HS-5 (cell line): ENCODE measurements at places on chromosomes 13 and 19.
A peak's percentile ranks its signal among the peaks of the same experiment; 100 is the strongest.

DNA sequence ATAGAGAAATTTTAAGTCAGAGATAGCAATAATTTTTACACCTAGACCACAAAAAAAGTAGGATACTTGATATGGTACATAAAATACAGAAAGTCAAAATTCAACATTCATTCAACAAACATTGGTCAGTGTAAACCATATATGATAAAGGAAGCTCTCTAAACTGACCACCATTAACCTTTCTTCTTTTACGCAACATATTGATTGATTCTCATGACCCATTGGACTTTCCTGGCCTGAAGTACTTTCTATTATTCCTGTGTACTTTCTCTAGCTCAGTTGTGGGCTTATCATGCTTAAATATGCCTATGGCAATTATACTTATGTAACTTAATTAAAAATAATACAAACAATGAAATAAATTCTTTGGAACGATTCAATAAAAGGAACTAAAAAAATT is 10.7 kb downstream of the PIBF1 start:
- DNase-seq: no peak

DNA sequence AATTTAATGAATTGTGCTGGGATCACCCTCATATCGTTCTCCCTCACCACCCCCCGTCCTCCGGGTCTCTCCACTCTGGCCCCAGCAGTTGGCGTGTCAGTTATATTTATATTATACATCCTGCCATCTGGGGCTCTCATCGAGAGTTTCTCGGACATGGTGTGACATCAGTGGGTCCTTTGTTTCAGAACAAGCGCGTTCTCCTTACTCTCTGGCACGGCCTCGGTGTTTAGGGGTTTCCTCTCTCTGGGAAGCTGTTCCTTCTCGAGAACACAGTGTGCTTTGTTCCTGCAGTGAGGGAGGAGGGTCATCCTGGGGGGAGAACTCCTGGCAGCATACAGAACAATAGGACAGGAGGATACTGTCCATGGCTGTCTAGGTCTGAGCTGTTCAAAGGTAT is 9.8 kb upstream of the MCF2L start:
- DNase-seq: no peak

- DNase-seq: no peak
Measured at GRCh38 chr13:111017755-111018459, 97.2 kb upstream of the ARHGEF7 start.

DNA sequence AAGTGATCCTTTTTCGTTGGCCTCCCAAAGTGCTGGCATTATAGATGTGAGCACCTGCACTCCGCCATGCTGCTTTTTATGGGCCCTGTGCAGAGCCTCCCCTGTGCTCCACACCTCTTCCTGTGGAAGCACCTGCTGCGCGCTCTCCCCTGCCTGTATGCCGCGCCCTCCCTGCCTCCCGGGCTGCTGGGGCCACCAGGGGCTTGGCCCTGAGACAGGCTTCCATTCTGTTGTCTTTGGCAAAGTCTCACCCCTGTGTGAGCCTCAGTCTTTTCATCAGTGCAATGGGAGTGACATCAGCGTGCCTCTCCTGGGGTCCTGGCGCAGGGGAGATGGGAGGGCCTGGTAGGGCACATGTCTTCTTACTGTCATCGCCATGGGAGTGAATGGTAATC is 1.3 kb downstream of the FAM174C start:
- DNase-seq: no peak

DNA sequence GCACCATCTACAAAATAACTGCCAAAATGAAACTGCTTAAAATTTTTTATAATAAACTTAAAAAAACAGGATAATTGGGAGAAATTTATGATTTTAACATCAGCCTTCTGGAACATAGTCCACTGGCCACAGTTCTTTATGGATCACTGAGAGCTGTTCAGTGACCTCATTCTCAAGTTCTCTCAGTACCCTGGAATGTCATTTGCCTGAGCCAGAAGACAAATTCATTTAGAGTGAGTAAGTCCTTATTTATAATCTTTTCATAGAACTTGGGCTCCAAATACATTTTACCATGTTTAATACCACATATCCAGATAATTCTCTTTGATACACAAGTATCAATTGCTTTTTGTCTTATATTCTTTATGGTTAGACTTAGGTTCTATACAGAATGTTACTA is 87.6 kb downstream of the CAB39L start:
- peak; percentile 39 for DNase-seq

- DNase-seq: no peak
Measured at GRCh38 chr13:20408181-20408580, 117.5 kb downstream of the CRYL1 start.

DNA sequence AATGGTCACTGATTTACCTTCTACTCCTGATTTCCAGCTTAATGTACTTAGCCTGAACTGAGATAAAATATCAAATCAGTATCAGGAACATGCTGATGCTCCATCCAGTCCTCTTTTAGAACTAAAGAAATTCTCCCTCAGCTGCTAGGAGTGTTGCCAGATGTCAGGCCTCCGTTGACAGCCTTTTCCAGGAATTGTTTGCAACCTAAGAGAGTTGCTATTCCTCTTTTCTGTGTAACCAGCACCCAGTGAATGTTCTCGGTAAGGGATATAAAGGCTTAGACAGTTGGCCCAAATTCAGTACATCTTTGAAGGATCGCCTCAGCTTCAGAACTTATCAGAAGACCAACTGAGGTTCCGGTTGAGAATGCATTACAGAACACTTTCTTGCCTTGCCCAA is 559.0 kb downstream of the PCDH17 start:
- no peak for DNase-seq

DNA sequence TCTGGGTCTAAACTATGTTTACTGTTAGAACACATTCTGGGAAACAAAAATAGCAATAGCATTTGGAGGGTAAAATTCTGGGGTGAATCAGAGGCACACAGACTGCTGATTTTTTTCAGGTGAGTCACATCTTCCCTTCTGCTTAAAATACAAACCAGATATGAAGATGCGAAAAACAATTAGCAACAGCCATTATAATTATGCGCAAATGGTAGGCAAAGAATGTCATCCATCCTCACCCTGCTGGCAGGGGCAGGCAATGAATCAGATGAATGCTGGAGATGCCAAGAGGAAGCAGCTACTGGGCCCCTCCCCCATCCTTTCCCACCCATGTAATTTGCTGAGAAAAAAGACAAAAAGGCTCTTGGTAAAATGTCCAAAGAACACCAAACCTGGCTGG is 282.9 kb downstream of the KLF5 start:
- peak; percentile 62 for DNase-seq

DNA sequence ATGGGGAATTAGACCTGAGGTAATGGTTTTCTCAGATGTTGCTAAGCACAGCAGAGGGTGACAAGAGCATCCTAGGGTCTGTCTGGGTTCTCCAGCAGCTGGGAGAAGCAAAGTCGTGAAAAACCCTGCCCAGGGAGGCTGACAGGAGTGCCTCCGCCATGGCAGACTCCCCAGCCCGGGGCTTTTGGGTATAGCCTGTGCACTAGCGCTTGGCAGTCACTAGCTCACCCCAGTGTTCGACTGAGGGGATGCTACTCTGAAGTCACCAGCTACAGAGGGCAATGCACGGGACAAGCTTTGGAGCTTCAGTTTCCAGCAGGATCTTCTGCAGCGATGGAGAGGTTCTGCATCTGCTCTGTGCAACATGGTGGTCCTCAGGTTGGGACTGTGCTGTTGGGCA is 87.5 kb downstream of the ING1 start:
- no peak for DNase-seq

DNA sequence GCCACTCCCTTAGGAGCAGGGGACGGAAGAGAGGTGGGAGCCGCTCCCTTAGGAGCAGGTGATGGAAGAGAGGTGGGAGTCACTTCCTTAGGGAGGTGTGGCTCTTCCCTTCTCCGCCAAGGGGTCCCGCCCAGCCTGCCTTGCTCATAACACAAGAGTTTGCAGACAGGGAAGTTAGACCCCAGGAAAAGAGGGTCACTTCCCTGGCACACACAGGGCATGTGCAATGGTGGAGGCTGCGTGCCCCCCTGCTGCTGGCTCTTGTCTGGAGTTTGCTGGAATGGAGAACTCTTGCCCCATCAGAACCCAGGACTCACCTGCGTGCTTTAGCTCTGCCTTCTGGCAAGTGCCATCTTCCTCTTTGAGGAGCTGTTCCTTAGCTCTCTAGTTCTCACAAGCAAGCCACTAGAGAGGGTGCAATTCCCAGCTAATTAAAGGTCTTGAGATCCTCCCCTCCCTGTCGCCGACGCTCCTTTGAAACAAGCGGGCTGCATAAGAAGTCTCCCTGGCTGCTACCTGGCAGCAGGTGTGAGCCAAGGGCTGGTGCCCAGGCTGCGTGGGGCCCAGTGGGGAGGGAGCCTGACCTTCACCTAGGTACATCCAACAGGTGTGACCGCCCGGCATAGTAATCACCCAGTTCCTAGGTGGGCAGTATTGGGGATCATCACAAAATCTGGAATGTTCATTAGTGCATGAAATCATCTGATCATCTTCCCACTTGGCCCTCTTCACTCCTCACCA is 281.6 kb downstream of the ZNF536 start:
- no peak for DNase-seq
